Activated CD4-positive, CD25-positive, alpha-beta regulatory T cell (primary cell): ENCODE measurements at places on chromosomes 7 and 10.

GRCh38 chr10:28304032-28304571 lies 1.2 kb upstream of the MPP7 start:
- DNase-seq: no peak

GRCh38 chr10:81733542-81733941 lies 141.5 kb upstream of the NRG3 start:
- DNase-seq: no peak

DNA sequence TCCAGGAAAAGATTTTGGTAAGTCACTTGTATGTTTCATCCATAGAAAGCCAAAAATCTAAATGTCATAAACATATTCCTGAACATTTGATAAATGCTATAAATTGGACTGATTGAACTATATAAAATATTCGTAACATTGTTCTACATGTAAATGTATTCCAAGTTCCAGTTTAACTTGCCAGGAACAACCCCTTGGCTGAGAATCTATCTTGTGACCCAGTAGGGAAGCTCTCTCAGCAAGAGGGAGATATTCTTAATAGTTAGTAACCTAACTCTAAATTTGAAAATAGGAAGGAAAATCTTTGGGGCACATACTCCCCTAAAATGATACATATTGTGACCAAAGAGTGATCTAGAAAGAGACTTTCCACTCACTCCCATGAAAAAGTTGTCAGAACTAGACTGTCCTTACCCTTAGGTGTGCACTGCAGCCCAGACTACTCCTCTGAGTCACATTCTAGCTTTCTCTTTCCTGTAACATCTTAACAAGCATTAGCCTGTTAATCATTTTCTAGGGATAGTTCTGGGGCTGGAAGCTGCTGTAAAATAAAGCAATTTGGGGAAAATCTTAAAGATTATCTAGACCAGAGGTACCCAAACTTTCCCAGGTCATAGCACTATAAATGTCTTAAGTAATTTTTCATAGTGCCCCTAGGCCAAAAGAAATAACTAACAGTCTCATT lies 73.7 kb upstream of the SKAP2 start:
- no peak for DNase-seq

DNA sequence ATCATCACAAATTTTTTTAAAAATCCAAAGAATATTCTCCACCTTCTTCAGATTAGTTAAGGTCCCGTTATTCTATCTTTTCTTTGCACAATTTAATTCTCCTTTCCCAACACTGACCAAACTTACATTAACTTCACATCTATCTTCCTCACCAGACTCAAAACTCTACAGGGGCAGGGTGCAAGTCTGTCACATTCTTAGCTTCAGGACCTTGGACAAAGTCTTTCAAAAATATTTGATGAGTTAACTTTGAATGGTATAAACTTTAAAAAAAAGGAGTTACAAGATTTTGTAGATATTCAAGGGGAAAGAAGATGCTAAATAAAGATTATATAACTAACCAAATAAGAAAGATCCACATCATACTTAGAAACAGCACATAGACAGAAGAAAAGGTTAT lies 132.7 kb downstream of the ZNF438 start:
- DNase-seq: no peak
